Mesenteric fat pad (tissue), 1 donor: ENCODE measurements at places on chromosomes 11 and 22. TPM values are rescaled to one million over a fixed set of nuclear protein-coding genes. Genes with fewer than 3 reads are reported as not detected.

Gene BCO2
- total RNA-seq = 2.5 TPM

Gene TPBGL
- total RNA-seq = 1.6 TPM

Gene CSNK1E
- 138 TPM for total RNA-seq

Gene OR52I2
- not detected for total RNA-seq

Gene CRACR2B
- total RNA-seq = 6.8 TPM

Gene MIAT
- total RNA-seq = 2.5 TPM

Gene ADAMTS8
- total RNA-seq = 0.42 TPM

Gene OR51B2
- not detected for total RNA-seq

Gene FAM89B
- total RNA-seq = 37.4 TPM

Gene CCDC73
- not detected for total RNA-seq

Gene CFAP300
- total RNA-seq = 3.0 TPM

Gene NXPE1
- total RNA-seq = not detected
